Activated CD8-positive, alpha-beta memory T cell treated with anti-CD3 and anti-CD28 coated beads for 4 hours (primary cell): ENCODE measurements at places on chromosomes 3 and 15.

DNA sequence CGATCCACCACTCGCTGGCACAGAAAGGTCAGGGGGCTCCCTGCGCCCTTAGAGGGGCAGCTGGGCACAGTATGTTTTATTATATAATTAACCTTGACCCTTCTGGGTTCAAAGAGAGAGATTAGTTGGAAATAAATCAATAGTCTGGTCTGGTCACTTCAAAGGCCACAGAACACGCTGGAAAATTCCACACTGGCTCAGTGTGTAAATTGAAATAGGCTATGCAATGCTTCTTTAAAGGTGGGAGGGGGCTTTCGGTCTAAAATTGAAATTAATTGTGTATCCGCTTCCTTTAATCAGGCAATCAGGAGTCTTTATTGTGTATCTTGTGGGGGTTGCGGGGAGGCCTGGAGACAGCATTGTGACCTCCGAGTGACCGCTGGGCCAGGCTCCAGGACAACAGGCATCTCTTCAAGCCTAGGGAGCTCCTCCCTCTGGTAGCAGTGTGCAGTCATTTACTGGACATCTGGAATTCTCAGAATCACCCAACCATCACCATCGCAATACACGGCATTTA is 8.0 kb downstream of the RNU5B-1 start:
- DNase-seq, result no peak

- no peak for DNase-seq
Observed at GRCh38 chr15:101092156-101092866, 159.5 kb downstream of the CHSY1 start.

GRCh38 chr3:53238886-53239285 is 16.9 kb downstream of the TKT start:
- DNase-seq, result no peak

GRCh38 chr3:77236118-77236517 is 196.2 kb downstream of the ROBO2 start:
- no peak for DNase-seq

GRCh38 chr3:58804914-58805313 is 138.3 kb upstream of the FAM3D start:
- DNase-seq, result no peak

GRCh38 chr3:169085827-169086226 is 577.7 kb downstream of the MECOM start:
- DNase-seq, result no peak

DNA sequence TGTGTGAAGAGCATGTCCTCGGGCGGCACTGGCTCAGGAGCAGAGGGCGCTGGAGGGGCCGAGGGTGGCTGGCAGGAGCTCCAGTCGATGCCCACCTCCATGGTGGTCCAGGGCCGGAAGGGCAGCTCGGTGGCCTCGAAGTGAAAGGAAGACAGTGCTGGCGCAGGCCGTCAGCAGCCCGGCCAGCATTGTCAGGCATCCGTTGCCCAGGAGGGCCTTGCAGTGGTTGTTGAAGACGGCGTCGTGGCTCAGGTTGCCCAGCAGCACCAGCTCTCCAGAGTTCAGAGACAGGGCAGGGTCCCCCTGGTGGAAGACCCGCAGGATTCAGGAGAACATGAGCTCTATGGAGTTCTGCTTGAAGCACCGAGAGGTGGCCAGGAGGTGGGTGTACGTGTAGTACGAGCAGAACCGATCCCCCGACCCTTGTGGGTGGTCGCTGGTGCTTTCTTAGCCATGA is 16.5 kb upstream of the SIAH2 start:
- DNase-seq, result no peak
